ENCODE measurements at places on chromosomes 3 and 15. TPM values are rescaled to one million over a fixed set of nuclear protein-coding genes. Genes with fewer than 3 reads are reported as not detected.

DNA sequence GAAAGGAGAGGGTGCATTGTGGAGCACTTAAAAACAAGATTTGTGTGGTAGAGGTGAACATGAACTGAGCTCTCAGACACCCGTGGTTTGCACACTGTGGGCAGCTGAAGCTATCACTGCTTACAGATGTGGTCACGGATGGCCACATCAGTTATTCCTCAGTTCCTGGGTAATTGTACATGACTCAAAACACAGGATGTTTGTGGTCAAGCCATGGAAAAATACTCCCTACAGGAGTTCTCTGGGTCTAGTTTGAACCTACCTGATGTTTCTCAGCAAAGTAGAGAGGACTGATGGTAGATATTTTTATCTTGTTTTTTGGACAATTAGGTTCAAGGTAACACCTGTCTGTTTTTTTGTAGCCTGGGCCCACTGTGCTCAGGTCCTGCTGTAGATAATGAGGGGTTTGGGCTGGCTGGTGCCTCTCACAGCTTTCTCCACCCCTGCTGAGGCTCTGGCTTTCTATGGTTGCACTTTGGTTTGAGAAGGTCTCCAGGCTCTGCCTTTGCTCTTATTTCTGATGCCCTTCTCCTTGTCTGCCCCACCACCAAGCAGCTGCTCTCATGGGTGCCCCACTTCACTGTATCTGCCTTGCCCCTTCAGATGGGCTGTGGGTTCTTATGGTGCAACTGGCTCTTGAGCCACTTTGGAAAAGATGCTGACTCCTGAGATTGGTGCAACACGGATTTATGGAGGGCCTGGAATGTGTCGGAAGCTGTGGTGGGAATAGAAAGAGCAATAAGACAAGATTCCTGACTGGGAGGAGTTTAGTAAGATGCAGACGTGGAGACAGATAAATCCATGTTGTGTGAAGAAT lies 40.1 kb downstream of the CDCP1 start:
- DNase-seq: peak; percentile 73

- DNase-seq: no peak
Measured at GRCh38 chr3:173913397-173913796, 515.9 kb downstream of the NLGN1 start.

The AP3B2 gene
- total RNA-seq: 7.5 TPM

The CPA3 gene
- total RNA-seq: not detected

The IGF2BP2 gene
- 1.2 TPM for total RNA-seq

DNA sequence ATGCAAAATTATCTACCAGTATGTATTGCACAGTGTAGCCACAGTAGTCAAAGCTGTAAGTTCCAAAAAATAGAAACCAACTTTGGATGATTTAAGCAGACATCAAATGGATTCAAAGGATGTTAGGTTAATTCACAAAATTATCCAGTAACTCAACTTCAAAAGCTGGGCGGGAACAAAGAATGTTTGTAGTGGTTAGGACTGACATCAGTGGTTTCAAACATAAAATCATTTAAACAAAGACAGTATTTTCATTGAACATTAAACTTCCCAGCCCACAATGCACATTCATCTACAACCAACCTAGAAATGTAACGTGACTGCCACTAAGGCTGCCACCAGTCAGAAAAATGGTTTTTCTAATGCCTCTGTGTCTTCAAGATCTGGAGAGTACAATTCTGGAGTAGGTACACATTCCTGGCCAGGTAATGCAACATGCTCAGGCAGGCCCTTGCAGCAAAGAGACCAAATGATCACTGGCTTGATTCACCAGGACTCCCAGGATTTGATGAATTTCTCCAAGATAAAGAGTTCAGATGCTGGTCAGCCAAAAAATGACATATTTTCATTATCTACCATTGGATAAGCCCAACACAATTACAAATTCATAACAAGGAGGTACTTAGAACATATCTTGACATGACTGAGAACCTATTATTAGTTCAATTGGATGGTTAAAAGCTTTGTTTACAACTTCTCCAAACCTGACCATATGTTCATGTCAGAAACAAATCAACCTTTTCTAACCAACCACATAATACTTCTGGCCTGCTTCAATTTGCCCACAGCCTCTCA lies 189.8 kb upstream of the CNTN4 start:
- no peak for DNase-seq

The ABI3BP gene
- total RNA-seq: not detected

The KY gene
- not detected for total RNA-seq

DNA sequence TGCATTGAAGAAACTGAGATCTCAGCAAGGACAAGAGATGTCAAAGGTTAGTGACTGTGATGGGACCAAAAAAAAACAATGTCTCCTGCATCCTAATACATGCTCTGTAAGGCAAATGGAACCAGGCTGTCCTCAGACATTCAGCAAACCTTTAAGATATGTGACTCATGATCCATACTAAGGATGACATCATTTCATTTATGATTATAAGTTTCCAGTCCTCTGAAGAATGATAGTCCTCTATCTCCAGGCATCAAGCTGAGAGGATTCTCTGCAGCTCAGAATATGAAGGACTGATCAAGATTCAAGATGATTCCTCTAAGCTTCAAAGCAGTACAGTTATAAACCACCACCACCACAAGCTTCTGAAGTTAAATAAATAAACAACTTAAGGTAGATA lies 47.6 kb downstream of the SSR3 start:
- no peak for DNase-seq

The ZBED2 gene
- 360 TPM for total RNA-seq

The FBLN2 gene
- total RNA-seq: 1.1 TPM

The MYH15 gene
- 1.3 TPM for total RNA-seq

- no peak for DNase-seq
Measured at GRCh38 chr15:36753173-36753572, 173.7 kb downstream of the CDIN1 start.

The WDR93 gene
- 0.19 TPM for total RNA-seq

GRCh38 chr3:189964623-189965332 lies 155.9 kb downstream of the P3H2 start:
- DNase-seq: no peak

GRCh38 chr15:25848784-25849156 lies 14.4 kb downstream of the ATP10A start:
- no peak for DNase-seq

The PIGZ gene
- 1.1 TPM for total RNA-seq

- no peak for DNase-seq
Measured at GRCh38 chr15:94621736-94622135, 390.4 kb downstream of the MCTP2 start.

The CHDH gene
- total RNA-seq: 0.69 TPM

- no peak for DNase-seq
Measured at GRCh38 chr3:175304404-175304803, 445.3 kb downstream of the NAALADL2 start.

DNA sequence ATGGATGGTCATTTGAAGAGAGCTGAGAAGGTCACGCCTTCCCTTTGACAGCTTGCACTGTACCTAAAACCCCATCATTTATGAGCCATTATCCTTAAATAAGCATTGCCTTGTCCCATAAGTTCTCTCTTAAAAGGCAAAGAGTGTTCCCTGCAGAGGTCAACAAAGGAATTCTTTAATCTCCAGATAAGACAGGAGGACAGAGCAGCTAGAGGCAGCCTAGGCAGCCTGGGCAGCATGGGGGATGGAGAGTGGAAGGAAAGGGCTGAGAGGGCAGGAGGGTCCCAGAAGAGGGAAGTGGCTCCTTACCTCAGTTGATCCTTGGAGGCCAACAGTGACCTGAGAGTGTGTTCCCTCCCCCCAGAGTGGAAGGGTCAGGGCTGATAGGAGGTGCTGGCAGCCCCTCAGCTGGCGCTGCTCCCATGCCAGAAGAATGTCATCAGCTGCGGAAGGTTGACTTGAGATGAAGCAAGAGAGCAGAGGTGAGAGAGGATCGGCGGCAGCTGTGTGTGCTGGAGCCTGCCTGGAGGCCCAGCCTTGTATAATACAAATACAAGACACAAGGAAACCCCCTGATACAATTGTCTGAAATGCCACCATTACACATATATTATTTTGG lies 12.8 kb downstream of the KBTBD13 start:
- DNase-seq: no peak

GRCh38 chr15:96268442-96269204 lies 61.9 kb upstream of the NR2F2 start:
- DNase-seq: no peak

The IL5RA gene
- total RNA-seq: 0.77 TPM
